Stimulated activated CD8-positive, alpha-beta memory T cell treated with anti-CD3 and anti-CD28 coated beads, Interleukin-12 subunit alpha, Interleukin-12 subunit beta, amount 100 ng/mL, for 4 hours (primary cell): ENCODE measurements at places on chromosomes 4 and X.

DNA sequence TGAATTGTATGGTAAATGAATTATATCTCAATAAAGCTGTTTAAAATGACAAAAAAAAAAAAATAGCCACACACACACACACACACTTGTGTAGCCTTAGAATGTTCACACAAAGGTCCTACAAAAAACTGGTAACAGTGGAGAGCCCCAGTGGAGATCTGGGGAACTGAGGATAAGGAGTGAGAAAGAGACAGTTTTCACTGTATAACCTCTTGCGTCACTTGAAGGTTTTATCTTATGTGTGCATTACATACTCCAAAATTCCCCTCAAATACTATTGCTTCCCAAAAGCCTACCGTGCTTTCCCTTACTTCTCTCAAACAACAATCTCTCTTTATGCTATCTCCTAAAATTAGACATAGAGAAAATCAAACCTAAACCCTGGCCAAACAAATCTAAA, 67.8 kb downstream of the SMC1A start:
- no peak for DNase-seq

DNA sequence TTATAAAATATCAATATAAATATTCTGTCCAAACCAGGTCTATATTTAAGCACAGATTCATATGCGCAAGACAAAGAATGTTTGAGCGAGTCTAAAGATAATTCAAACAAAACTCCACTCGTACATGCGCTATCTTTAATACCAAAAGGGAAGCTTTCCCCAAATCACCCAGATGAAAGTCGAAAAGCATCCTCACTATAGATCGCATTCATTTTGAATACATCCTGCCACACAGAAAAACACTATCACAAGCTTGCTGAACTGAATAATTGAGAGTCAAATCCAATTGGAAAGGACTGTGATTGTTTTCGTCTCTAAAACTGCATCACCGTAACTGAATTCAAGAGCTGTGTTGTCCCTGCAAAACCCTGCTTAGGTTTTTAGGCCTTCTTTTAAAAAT, 685 bp downstream of the TASL start:
- no peak for DNase-seq

DNA sequence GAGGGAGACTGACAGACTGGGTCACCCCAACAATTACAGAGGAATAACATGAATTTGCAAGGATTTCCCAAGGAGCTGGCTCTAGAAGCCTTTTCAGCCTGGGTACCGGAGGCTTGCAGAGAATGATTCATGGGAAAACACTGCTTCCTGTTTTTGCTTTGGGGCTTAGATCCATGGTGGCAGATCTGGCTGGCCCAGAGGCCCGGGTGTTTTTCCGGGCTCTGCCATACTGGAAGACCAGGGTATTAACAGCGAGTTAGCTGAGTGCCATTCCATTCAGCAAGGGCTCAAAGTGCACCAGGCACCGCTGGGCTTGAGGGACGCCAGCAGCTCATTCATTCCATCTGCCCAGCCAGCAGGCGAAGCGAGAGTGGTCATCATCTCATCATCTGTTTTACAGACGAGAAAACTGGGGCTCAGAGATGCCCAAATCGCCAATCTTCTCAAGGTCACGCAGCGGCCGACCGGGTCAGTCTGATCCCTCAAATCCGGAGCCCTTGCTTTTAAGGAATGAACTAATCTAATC, 1.3 kb downstream of the WDR1 start:
- DNase-seq: no peak

DNA sequence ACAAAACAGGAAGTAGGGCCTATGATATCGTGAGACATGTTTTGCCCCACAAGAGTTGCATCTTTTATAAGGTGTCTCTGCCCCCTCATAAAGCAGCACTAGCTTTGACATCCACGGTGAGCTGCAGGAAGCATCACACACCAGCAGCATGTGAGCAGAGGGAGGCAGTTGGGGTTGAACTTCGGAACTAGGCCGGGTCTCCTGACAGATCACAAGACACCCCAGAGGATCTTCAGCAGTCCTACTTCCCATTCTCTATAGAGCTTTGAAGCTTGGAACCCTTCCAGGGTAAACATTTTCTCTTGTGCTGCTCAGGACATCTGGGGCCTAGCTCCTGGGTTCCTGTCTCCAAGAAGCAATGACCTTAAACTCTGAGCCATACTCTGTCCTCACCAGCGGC, 27.5 kb downstream of the YY2 start:
- no peak for DNase-seq

DNA sequence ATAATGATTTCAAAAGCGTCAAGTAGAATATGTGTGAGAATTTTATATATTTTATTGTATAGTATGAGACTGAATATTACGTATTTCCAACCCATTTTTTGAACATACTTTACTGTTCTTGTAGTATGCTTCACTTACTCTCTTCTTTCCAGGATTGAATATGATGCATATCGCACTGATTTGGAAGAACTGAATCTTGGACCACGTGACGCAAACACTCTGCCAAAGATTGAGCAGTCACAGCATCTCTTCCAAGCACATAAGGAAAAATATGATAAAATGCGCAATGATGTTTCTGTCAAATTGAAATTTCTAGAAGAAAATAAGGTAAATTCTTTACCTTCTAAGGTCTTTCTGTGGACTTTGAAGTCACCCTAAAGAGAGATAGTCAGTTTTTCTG, 48.1 kb upstream of the FHDC1 start:
- DNase-seq: no peak

GRCh38 chr4:3406021-3406420, 35.7 kb upstream of the HGFAC start:
- no peak for DNase-seq

- DNase-seq: no peak
Measured at GRCh38 chr4:54499308-54500074, 158.3 kb upstream of the KIT start.

DNA sequence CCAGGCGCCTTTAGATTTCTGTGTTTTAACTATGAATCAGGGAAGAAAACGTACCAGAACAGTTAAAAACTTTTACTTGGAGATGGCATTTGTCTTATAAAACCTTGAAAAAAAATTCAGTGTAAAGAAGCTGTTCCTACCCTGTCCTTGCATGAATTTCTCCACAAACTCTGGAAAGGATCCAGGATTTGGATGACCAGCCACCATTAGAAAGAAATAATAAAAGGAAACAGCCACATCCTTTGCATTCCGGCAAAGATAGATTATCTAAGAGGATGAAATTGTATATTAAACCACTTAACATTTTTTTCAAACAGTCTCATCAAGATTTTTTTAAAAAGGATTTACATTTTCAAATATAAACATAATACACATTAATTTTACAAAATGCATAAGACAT, 10.6 kb downstream of the SULT1E1 start:
- no peak for DNase-seq

DNA sequence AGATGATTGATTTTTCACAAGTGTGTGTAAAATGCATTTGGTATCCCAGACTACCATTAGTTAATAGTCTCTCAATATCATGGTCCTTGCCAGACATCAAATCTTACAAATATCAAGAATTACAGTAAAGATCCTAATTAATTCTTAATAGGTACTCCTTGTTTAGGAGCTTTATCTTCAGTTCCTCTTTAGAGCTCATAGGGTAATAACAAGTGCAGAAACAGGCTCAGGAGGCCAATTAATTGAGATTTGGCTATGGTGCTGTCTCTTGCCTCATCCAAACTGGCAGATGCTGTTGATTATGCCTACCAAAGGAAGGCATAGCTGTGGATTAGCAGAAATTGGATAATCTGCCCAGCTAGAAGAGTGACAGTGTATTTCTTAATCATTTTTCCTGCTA, 6.9 kb downstream of the MTMR1 start:
- DNase-seq: no peak

GRCh38 chr4:130233377-130234047, 1137.6 kb downstream of the C4orf33 start:
- no peak for DNase-seq

DNA sequence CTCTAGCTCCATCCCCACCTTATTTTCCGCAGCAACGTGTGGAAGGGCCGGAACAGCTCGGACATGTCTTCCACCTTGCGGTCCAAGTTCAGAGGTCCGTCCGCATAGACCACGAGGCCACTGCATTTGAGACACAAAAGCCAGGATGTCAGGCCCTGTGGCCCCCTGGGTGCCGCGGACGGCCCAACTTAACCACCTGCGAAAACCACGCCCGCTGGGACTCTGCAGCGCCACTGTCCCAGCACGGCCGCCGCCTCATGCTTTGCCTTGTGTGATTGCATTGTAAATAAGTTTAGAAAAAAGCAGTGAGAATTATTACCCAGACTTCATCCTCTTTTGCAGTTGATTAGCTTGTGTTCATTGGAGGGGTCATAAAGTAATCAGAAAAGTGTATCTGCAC, 58.2 kb upstream of the MXD4 start:
- DNase-seq: no peak

- DNase-seq: no peak
Measured at GRCh38 chrX:46198858-46199257, 346.4 kb downstream of the ZNF674 start.

GRCh38 chr4:147994076-147994475, 262.2 kb downstream of the ARHGAP10 start:
- no peak for DNase-seq

DNA sequence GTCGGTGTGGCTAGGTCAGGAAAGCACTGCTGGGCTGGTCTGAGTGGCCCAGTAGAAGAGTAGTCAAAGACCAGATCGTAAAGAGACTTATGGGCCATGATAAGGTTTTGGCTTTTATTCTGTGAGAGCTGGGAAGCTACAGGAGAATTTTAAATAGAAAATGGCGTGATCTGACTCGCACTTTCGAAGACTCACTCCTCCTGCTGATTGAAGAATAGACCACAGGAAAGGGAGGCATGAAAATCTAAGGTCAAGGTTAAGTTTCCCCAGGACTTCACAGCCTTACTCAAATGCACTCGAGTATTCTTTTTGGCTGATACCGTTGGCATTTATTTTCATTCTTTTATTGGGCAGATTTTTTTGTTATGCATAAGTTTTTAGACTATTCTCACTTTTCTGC, 231.4 kb upstream of the ANKRD50 start:
- no peak for DNase-seq

- DNase-seq: no peak
Measured at GRCh38 chrX:108177351-108178142, 86.0 kb downstream of the ATG4A start.

- no peak for DNase-seq
Measured at GRCh38 chrX:2508648-2509335, 8.0 kb upstream of the DHRSX start.

DNA sequence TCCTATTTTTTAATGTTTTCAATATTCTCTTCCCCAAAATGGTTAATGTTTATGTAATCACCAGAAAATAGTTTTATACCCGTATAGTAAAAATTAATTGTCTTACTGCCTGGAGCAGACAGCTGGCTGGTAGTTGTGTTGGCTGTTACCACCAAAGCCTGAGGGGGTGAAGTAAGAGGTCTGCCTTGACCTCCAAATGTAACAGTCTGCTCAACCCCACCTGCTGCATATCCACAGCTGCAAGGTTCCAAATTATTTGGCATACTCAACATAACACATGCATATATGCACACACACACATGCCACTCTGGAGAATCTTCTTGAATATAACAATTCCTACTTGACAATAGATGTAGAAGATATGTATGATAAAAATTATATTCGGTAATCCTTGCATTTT, 624.3 kb downstream of the ADGRL3 start:
- DNase-seq: no peak

DNA sequence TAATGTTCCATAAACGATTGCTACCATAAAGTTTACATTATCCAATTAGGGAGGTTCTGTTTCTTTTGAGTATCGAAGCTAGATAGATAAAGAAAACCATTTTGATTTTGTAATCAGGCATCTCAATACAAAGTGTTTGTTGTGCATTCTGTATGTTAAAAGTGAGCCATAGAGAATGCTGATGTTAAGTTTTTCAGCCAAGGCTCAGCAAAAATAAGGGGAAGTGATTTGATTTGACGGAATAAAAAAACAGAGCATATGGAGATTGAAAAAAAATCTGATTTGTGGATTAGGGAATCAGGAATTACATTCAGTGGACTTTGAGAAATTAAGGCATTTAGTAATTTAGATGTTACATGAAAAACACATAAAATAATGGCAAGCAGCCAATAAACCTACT, 314.8 kb downstream of the PPP3CA start:
- no peak for DNase-seq

- DNase-seq: no peak
Measured at GRCh38 chr4:600850-601515, 24.4 kb upstream of the PDE6B start.

- DNase-seq: no peak
Measured at GRCh38 chrX:151983186-151983585, 8.7 kb upstream of the GABRE start.
